Esophagus squamous epithelium (tissue), 5 donors: ENCODE measurements at places on chromosomes 3 and 15. TPM values are rescaled to one million over a fixed set of nuclear protein-coding genes. Genes with fewer than 3 reads are reported as not detected.

Gene GREM1
- 11.6 TPM for total RNA-seq

Gene GPR27
- total RNA-seq: 2.1 TPM

Gene PRSS50
- not detected for total RNA-seq

Gene TOPBP1
- total RNA-seq: 31.1 TPM

Gene ALPK3
- 4.2 TPM for total RNA-seq

Gene NOX5
- total RNA-seq: 0.61 TPM

Gene PEX5L
- not detected for total RNA-seq

Gene ITIH1
- total RNA-seq: not detected

Gene CD96
- 2.8 TPM for total RNA-seq

Gene IGSF10
- total RNA-seq: 10.7 TPM

Gene DAZL
- not detected for total RNA-seq

Gene PRR20G
- total RNA-seq: not detected

Gene SERINC4
- not detected for total RNA-seq

Gene SEMA5B
- total RNA-seq: 0.21 TPM

- DNase-seq: no peak
Measured at GRCh38 chr3:133570139-133570936, 3.1 kb upstream of the CDV3 start.

- no peak for DNase-seq
Measured at GRCh38 chr3:79761441-79761840, 6.4 kb downstream of the ROBO1 start.

DNA sequence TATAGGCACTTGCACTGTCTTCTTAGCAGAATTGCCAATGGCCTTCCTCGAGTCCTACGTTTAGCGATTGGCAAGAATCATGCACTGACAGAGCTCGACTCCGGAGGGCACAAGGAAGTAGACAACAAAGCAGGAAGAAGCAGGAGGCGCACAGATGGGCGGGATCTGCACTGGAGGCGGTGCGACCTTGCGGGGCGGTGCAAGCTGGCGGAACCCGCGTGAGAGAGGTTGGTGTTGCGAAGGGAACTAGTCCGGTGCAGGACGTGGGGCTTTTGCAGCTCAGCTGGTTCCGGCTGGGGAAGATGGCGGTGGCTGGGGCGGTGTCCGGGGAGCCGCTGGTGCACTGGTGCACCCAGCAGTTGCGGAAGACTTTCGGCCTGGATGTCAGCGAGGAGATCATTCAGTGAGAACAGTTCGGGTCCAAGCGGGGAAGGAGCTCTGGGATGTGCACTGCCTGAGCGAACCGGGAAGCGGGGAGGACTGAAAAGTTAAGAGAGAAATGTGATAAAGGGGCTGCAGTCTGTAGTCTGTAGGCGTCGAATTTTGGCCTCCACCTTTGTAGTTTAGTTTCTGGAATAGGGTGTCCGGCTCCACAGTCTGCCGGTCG lies at the start of gene TRIP4:
TSS of gene TRIP4 (plus strand) at position 275 of the 607 bp plus-strand sequence. CDS start at position 303, 28 bp downstream.
- DNase-seq: peak; percentile 86

GRCh38 chr3:190617185-190617584 lies 103.3 kb downstream of the IL1RAP start:
- DNase-seq: peak; percentile 1

DNA sequence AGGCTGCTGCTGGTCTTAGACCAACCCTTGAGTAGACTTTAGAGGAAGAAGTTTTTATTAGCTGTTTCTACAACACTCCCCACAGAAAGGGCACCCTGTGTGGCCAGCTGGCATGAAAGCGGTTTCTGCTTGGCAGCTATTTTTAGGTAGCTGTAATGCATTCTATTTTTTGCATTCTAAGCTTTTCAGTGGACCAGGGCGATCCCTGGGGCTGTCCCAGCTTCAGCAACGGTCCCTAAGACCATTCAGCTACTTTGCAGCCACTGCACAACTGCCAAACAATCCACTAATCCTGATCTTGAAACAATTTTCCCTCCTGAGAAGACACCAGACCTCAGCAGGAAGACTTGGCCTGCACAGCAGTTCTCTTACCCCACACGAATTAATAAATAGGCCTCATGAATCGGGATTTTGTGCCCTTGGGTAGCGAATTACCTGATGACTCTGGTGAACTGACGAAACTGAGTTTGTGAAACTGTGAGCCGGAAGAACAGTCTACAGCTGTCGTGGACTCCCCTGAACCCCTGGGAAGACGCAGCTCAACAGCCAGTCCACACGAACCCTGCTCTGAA lies 14.6 kb upstream of the TFRC start:
- DNase-seq: no peak

DNA sequence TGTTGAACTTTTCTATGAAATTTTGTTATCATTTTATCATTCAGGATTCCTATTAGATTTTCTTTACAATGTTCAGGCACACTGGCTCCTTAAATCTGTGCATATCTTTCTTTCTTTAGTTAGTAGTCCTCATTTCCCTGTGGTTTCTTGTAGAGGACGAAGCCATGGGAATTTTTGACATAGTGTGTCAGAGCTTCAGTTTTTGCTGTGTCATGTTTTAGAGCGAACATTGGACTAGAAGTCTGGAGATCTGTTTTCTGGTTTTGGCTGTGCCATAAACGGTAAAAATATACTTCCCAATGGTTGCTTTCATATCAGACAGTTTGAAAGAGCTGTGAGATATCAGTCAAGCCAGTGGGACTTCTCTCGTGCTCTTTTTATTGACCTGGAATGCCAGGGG lies 105.2 kb downstream of the CHCHD4 start:
- DNase-seq: no peak

DNA sequence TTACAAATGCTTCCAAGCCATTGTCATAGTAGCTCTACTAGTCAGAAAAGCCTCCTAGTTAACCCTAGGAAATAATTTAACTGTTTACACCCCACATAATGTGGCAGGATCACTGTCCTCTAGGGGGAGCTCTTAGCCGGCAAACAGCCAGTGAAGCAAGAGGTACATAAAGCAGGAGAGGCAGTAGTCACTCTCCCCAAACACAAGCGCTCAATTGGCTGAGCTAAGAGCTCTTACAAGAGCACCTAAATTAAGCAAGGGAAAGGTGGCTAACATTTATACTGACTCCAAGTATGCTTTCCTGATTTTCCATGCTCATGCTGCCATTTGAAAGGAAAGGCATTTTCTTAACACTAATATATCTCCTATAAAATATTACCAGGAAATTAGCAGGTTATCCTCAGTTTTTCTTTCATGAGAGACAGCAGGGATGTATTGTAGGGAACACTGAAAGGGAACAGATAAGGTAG lies 37.6 kb downstream of the NCEH1 start:
- DNase-seq: no peak

DNA sequence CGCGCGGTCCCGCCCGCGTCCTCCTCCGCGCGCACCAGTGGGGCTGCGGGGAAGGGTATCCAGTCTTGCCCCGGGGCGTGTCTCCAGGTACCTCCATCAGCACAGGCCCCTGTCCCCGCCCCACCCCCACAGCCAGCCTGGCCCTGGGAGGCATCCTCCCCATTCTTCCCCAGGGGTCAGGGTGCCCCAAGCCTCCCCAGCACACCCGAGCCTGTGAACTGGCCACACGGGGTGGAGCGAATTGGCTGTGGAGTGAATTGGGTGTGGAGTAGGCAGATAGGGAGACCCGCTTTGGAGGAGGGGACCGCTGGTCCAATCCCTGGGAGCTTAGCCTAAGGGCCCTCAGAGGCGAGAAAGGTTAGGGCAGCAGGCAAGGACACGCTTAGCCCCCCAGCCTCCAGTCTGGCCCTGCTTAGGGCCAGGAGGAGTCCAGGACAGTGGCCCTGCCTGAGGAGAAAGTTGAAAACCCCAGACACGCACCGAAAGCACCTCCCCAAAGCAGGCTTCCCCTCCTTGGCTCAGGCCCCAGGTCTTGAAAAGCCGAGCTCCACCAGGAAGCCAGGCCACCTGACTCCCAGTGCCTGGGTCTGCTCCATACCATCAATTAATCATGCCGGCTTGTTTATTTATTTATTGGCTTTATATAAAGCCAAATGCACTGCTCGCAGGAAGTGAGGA lies 107.7 kb upstream of the SLC6A11 start:
- no peak for DNase-seq

DNA sequence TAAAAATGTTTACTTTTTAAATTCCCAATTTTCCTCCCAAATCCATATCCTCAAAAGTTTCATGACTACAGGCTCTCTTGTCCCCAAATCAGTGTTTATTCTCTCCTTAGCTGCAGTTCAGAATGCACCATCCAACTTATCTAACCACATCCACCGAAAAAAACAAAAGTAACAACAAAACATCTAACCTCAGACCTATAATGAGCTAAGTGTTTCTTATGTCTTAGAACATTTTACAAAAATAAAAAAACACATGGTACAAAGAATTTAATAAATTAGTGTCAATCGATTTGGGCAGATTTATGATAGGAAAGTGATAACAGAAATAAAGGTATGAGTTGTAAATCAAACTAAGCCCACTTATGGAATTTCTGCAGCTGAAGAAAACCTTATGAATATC lies 13.6 kb downstream of the SATB1 start:
- no peak for DNase-seq

DNA sequence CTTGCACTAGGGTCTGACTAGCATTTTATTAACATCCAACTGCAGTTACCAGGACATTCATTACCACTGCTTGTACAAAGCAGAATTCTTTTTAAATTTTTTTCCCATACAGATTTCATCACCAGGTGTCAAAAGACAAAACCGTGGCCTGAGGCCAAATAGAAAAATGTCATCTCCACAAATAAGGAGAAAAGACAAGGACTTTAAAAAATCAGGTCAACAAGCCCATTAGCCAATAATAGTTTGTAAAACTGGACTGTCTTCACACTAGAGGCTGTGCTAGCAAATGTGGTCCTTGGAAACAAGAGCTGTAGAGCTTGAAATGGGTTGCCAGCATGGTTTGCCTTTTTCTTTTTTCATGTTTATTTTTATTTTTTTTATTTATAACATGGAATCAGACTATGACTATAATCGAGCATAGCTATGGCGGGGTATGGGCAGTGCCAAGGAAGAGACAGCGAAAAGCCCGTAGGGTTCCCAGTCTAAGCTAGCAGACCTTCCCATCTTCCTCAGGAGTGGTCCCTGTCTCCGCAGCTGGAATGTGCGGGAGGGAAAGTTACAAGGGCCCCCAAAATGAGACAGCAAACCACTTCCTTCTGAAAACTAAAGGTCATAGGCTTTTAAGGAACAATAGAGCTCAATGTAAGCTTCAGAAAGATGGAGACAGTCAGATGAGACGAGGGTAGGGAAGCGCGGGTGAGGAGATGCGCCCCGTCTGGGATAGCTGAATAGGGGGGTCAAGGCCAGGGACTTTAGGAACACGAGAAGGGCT lies 1.5 kb downstream of the PTPN9 start:
- no peak for DNase-seq

GRCh38 chr3:8301977-8302735 lies 199.5 kb upstream of the LMCD1 start:
- DNase-seq: no peak
